ENCODE measurements at places on chromosomes 11 and 22.

- no peak for DNase-seq
These were observed 20.9 kb upstream of the TMEM191C start for GRCh38 chr22:21446128-21446826.

DNA sequence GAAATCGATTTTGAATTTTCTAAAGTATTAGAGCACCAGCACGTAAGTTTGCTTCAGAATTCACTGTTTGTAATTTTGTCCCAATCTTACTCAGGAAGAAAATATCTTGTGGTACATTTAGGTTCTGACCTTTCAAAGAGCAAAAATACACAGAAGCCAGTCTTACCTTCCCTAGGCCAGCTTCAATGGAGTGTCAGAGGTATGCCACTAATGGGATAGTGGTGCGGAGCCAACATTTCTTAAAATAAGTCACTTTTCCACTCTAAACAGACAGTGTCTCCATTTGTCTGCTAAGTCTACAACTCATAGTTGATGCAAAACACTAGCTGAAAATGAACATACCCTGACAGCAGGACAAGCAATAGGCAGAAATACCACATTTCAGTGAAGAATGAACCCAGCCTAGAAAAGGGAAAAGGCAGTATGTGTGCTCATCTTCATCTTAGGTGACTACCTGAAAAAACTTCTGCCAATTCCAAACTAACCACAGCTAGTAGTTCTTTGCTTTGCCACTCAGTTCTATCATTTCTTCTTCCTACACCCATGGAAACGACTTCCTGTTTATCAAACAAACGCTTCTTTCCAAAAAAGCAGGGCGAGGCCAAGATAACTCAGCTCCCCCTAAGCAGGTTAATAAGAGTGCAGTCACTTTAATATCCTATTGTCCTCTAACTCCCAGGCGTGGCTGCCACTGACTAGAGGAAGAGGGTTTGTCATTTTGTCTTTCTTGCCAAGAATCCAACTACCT is 94.0 kb upstream of the APOA1 start:
- DNase-seq: no peak

DNA sequence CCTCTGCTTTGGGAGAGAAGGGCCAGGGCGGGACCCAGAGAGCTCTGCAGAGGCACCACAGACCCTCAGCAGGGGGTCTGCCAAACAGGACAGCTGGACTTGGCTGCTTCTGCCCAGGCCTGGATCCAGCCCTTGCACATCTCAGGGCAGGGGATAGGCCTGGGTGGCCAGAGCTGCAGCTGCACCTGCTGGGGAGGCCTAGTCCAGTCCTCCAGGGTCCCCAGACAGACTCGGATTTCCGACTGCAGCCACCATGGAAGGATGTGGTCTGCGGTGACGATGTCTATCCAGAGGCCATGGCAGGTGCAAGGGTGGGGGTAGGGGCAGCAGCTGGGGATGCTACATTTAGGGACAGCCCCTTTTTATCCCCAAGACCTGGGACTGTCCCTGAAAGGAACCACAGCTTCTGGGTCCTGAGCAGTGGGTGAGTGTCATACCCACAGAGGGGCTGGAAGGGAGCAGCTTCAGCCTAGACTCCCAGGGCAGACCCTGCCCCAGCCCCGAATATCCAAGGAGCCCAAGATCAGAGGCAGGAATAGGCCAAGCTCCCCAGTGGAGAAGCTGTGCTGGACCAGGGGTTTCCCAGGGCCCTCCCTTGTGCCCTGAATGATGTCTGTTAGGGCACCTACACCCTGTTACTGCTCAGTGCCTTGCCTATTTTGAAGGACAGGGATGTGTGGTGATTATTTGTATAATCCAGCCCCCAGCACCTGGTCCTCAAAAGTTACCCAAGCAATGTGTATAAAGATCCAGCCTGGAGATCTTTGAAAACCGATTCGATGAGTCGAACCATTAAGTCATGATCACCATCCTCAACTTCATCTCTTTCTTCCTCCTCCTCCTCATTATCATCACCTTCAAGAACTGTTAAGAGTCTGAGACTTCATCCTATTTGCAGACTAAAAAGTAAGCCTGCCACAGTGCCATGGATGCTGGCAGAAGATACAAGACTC is 2.5 kb upstream of the IGLL5 start:
- DNase-seq: no peak

GRCh38 chr22:20268279-20269012 is at the start of gene RTN4R:
RTN4R (minus strand) TSS chr22:20268318; CDS start chr22:20268092, 226 bp downstream.
- no peak for DNase-seq

GRCh38 chr11:72627594-72628281 is 46.5 kb downstream of the PDE2A start:
- no peak for DNase-seq

DNA sequence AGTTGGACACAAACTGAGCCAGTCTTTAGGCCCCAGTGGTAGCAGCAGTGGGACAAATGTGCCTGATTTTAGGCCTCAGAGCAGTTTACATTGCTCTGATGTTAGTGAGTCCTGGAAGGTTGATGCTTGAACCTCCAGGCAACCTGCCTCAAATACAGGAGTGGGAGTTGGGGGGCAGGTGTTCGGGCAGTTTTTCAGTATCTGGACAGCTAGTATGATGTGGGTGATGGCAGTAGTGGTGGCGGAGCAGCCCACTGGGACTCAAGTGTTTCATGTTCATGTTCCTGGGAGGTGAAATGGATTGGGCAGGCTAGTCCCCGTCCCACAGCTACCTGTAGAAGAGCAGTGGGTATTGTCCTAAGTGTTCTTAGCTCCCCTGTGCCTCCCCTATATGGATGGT is 857.8 kb downstream of the JRKL start:
- DNase-seq: no peak

DNA sequence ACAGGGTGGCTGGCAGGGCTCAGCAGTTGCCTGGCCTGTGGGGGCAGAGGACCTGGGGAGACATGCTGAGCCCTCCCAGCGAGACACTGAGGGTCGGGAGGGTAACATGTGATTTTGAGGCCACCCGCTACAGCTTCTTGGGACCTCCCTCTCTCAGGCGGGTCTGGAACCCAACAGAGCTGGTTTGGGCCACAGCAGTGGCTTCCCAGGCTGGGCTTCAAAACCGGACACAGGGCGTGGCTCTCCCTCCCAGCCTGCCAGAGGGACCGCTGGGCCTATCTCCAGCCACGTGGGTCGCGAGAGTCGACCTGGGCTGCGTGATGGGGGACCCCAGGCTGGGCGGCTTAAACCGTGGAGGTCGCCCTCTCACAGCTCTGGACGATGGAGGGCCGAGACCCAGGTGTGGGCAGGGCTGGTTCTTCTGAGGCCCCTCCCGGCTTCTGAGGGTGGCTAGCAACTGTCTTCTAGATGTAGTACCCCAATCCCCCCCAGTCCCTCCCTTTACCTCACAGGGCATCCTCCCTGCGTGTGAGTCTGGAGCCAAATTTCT is 91.7 kb downstream of the KCNQ1 start:
- DNase-seq: no peak

GRCh38 chr22:29030016-29030617 is 31.5 kb downstream of the C22orf31 start:
- no peak for DNase-seq

DNA sequence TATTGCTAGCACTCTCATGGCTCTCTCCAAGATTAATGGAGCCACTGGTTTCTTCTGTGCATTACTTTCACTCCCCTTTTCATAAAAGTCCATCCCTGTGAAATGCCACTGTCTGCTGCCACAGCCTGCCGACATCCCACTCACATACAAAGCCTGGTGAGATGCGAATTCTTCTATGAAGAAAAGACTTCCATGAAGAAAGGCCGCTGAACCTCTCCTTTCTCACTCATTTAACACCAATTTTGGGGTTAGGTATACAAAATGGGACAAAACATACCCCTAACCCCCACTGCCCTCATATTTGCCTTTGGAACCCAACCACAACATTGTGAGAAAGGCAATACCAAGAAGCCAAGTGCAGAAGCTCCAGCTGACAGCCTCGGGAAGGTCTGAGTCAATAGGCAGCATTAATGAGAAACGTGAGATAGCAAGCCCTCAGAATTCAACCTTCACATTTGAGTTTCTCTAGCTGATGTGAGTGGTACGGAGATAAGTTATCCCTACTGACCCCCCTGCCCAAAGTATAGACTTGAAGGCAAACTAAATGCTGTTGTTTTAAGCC is 156.4 kb downstream of the ATG16L2 start:
- no peak for DNase-seq

- no peak for DNase-seq
These were observed 40.1 kb upstream of the SCN3B start for GRCh38 chr11:123694551-123694950.

DNA sequence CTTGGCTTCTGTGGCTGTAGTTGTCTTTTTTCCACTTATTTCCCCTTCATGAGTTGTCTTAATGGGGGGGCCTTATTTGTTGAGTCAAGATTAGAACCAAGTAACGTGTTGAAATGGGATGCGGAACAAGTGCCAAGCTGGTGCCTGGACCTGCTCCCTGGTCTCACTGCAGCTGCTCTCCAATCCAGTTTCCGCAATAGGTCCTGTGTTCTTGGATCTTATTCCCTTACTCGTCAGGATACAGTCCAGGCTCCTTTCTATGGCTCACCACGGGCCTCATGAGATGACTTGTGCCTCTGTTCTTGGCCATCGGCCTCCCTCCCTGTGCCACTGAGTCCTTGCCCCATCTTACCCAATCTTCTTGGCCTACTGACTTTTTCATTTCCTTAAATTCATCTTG is 159.6 kb upstream of the CADM1 start:
- no peak for DNase-seq

DNA sequence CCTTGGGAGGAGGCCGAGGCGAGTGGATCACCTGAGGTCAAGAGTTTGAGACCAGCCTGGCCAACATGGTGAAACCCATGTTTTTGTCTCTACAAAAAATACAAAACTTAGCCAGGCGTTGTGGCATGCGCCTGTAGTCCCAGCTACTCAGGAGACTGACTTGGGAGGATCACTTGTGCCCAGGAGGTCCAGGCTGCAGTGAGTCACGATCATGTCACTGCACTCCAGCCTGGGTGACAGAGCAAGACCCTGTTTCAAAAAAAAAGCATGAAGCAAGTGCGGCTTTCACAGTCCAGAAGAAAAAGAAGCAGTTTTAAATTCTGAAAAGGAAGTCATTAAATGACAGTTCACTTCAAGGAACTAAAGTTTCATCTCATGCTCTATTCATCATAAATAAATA is 7.1 kb upstream of the LTO1 start:
- DNase-seq: no peak

DNA sequence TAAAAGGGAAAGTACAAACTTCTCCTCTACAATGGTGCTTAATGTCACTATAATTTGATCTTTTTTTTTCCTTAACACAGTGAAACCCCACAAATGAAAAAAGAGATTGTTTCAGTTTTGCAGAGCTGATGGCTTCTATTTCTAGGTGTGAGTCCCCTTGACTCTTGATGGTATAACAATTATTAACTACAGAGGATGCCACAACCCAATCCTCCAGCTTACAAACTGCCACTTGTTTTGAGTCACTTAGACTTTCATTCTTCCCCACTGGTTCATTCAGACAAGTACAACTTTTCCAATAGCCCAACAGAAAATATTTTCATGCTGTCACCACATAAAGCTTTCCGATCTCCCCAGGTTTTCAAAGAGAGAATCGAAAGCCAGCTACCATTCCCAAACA is 812.2 kb downstream of the LRRC4C start:
- DNase-seq: no peak

GRCh38 chr11:106848526-106848925 is 169.8 kb downstream of the GUCY1A2 start:
- no peak for DNase-seq

DNA sequence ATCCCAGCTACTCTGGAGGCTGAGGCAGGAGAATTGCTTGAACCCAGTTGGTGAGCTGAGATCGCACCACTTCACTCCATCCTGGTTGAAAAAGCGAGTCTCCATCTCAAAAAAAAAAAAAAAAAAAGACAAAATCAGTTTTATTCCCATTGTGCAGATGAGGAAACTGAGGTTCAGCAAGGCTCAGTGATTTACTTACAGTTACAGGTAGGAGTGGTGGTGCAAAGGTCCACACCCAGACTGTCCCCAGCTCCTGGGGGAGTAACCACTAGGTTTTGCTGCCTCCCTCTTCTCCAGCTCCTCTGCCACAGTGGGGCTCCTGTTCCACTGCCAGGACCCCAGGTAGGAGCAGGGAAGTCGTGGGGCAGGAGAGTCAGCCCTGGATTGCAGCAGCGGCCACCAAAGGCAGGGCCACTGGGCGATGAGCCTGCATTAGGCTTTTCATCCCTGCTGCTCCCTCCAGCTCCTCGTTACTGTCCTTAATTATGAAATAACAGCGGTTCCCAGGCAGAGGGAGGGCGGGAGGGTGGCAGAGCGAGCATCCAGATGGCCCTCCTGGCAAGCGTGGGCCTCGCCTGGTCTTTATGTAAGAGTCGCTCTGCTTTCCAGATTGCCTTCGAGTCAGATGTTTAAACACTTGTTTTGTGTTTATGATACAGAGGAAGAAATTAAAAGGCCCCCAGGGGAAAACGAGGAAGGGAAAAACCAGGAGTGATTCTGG is 15.5 kb upstream of the RASD2 start:
- DNase-seq: no peak

DNA sequence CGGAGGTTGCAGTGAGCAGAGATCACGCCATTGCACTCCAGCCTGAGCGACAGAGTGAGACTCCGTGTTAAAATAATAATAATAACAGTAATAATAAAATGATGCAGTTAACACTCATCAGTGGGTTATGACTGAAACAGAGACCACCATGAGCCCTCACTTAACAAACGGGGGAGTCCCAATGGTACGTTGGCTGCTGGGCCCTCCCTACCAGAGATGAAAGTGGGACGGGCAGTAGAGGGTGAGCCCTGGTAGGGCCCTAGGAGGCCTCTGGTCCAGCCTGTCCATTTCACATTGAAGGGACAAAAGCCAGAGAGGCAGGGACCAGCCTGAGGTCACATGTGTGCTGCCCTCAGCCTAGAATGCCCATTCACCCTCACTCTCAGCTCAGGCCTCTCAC is 13.7 kb upstream of the KIAA0930 start:
- DNase-seq: no peak

DNA sequence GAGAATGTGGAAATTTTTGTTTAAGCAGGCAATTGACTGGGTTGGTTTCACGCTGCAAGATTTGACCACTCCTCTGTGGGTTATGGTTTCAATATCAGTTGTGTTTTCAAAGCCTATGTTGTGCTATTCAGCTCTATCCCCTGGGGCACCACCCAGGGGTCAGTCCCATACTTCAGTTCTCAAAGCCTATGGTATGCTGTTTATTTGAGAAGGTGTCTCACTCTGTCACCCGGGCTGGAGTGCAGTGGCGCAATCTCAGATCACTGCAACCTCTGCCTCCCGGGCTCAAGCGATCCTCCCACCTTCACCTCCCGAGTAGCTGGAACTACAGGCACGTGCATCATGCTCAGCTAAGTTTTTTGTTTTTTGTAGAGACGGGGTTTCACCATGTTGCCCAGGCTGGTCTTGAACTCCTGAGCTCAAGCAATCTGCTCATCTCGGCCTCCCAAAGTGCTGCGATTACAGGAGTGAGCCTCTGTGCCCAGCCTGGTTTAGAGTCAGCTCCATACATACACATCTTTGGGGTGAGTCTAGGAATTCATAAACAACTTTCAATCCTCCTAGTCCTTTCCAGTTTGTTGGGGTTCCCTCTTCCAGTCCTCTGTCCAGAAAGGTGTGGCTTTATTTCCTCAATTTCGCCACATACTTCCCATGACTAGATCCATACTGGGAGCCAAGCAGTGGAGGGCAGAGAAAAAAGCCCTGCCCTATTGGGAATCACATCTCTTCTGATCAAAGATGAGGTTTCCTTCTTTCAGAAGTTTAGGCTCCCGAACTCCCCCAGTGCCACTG is 35.0 kb upstream of the MAPK1 start:
- DNase-seq: no peak

Measured in anterior cingulate cortex (tissue), 58 donors.